ENCODE measurements at places on chromosomes 2 and 18. TPM values are rescaled to one million over a fixed set of nuclear protein-coding genes. Genes with fewer than 3 reads are reported as not detected.
A peak's percentile ranks its signal among the peaks of the same experiment; 100 is the strongest.

The CYP27C1 gene
- total RNA-seq = 10.1 TPM

DNA sequence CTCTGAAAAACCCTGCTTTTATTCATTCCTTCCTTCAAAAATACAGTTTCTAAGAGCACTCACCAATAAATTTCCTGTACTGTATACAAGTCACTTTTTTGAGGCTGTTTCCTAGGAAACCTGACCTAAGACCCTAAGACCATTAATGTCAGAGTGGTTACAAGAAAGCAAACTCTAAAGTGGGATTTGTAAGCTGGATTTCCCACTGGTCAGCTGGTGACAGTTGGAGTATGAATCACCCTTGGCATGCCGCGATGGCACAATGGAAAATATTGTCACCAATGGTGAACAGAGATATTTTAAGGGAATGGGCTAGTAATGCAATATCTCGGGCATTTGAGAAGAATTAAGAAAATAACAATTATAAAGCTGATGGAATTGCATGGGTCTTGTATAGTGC, 101.9 kb downstream of the COL3A1 start:
- DNase-seq = no peak
- H3K27ac ChIP-seq = no peak overlapping the region
- H3K4me3 ChIP-seq = no peak overlapping the region
- peaks cover 12% of the 10 kb centered on the region for H3K36me3 ChIP-seq

GRCh38 chr2:133967326-133967725, 286.5 kb upstream of the MGAT5 start:
- no peak overlapping the region for H3K4me3 ChIP-seq
- peaks cover 9% of the 10 kb centered on the region for H3K27me3 ChIP-seq
- no peaks in the 10 kb centered on the region for H3K4me1 ChIP-seq
- DNase-seq = no peak

GRCh38 chr2:23312996-23313606, 71.9 kb upstream of the KLHL29 start:
- no peak overlapping the region for H3K27ac ChIP-seq
- H3K27me3 ChIP-seq = no peaks in the 10 kb centered on the region
- peak; percentile 73 for DNase-seq
- H3K36me3 ChIP-seq = no peaks in the 10 kb centered on the region

- H3K36me3 ChIP-seq = no peaks in the 10 kb centered on the region
- no peak overlapping the region for H3K27ac ChIP-seq
- no peaks in the 10 kb centered on the region for H3K27me3 ChIP-seq
- DNase-seq = no peak
Measured at GRCh38 chr2:85428343-85428881, 9.9 kb downstream of the SH2D6 start.
